IMR-90 (cell line): ENCODE measurements at places on chromosomes 6 and 20. TPM values are rescaled to one million over a fixed set of nuclear protein-coding genes. Genes with fewer than 3 reads are reported as not detected.

DNA sequence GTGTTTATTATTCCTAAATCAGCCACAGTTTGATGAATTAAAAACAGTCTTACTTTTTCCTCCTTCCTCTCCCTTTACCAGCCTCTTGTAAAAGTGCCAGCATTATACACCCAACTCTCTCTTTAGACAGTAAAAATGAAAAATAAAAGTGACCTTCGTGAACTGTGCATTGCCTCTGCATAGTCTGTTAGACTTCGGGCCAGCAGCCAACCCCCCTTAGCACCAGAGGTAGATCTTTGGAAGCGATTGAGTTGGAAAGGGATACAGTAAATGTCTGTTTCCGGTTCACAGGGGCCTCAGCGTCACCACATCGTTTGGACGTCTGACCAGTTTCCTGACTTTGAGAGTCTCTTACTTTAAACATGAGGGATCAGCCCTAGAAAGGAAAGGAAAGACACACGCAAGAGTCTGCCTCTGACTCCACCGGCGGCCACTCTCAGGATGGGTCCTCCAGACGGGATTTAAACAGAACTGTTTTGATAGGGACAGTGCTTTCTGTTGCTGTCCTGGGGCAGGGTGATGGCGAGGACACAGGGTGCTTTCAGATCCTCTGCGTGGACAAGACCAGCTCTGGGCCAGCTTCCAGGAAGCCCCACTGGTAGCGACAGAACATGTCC, 206.6 kb upstream of the PREP start:
- no peaks in the 10 kb centered on the region for H3K27me3 ChIP-seq
- H3K36me3 ChIP-seq, result no peaks in the 10 kb centered on the region
- no peak overlapping the region for H3K4me3 ChIP-seq
- peak; percentile 92 for DNase-seq

The KIFC1 gene
- total RNA-seq, result 33.9 and 35.3 TPM in 2 replicates

The HSP90AB1 gene
- total RNA-seq, result 1,307 and 1,440 TPM in 2 replicates

GRCh38 chr20:19609642-19610223, 148.3 kb upstream of the RIN2 start:
- no peak overlapping the region for H3K27ac ChIP-seq
- no peaks in the 10 kb centered on the region for H3K4me1 ChIP-seq
- DNase-seq, result no peak
- H3K36me3 ChIP-seq, result no peaks in the 10 kb centered on the region
- no peak overlapping the region for H3K4me3 ChIP-seq

GRCh38 chr6:149032599-149033405, 284.7 kb upstream of the TAB2 start:
- peak overlapping the region; percentile 92 for H3K27ac ChIP-seq
- no peaks in the 10 kb centered on the region for H3K36me3 ChIP-seq
- H3K4me1 ChIP-seq, result peaks cover 31% of the 10 kb centered on the region
- H3K4me3 ChIP-seq, result no peak overlapping the region
- peak; percentile 84 for DNase-seq

- H3K4me3 ChIP-seq, result no peak overlapping the region
- H3K27ac ChIP-seq, result no peak overlapping the region
- DNase-seq, result no peak
- no peaks in the 10 kb centered on the region for H3K36me3 ChIP-seq
- no peaks in the 10 kb centered on the region for H3K27me3 ChIP-seq
- H3K4me1 ChIP-seq, result no peaks in the 10 kb centered on the region
Measured at GRCh38 chr6:44974511-44974910, 353.6 kb upstream of the RUNX2 start.
